ENCODE measurements at places on chromosomes 2 and 18. TPM values are rescaled to one million over a fixed set of nuclear protein-coding genes. Genes with fewer than 3 reads are reported as not detected.

The NT5C1B gene
- total RNA-seq = 0.33 TPM

The TBC1D8 gene
- total RNA-seq = 8.4 TPM

The SERPINB12 gene
- total RNA-seq = not detected

The DSG3 gene
- under 0.01 TPM for total RNA-seq

The DTNA gene
- 17.2 TPM for total RNA-seq

The RAX gene
- total RNA-seq = not detected

The STPG4 gene
- 0.12 TPM for total RNA-seq

The SLC40A1 gene
- 9.5 TPM for total RNA-seq

The COLEC12 gene
- total RNA-seq = 13.2 TPM

The IL36A gene
- not detected for total RNA-seq

The ACAA2 gene
- total RNA-seq = 19.5 TPM

The CGREF1 gene
- total RNA-seq = 6.2 TPM

The FOXD4L1 gene
- total RNA-seq = 0.12 TPM

The UGT1A3 gene
- total RNA-seq = not detected

The EMILIN1 gene
- 328 TPM for total RNA-seq

The MOCOS gene
- total RNA-seq = 2.2 TPM

The CXCR1 gene
- not detected for total RNA-seq

The IL1RL1 gene
- 0.77 TPM for total RNA-seq

The DYNAP gene
- not detected for total RNA-seq

The GULP1 gene
- 80.1 TPM for total RNA-seq

The NYAP2 gene
- total RNA-seq = not detected

The ABCG5 gene
- not detected for total RNA-seq

The MTHFD2 gene
- total RNA-seq = 179 TPM

The PRKAG3 gene
- total RNA-seq = not detected

The LYG2 gene
- not detected for total RNA-seq

The TAF4B gene
- 2.3 TPM for total RNA-seq

The HAT1 gene
- total RNA-seq = 38.6 TPM

The POU3F3 gene
- total RNA-seq = not detected

The CDH2 gene
- total RNA-seq = 107 TPM

The FOXI3 gene
- not detected for total RNA-seq

The SMIM21 gene
- total RNA-seq = not detected

The KIF5C gene
- total RNA-seq = 0.66 TPM

The PROKR1 gene
- total RNA-seq = not detected

The CFAP221 gene
- not detected for total RNA-seq

The CCDC68 gene
- 1.8 TPM for total RNA-seq

The ABCG8 gene
- not detected for total RNA-seq

The SS18 gene
- total RNA-seq = 108 TPM

The PSMD14 gene
- total RNA-seq = 193 TPM

The RETSAT gene
- total RNA-seq = 72.9 TPM

The MYOM1 gene
- 0.22 TPM for total RNA-seq

Data from uterine smooth muscle cell (primary cell).